ENCODE measurements at places on chromosomes 12 and 14.

DNA sequence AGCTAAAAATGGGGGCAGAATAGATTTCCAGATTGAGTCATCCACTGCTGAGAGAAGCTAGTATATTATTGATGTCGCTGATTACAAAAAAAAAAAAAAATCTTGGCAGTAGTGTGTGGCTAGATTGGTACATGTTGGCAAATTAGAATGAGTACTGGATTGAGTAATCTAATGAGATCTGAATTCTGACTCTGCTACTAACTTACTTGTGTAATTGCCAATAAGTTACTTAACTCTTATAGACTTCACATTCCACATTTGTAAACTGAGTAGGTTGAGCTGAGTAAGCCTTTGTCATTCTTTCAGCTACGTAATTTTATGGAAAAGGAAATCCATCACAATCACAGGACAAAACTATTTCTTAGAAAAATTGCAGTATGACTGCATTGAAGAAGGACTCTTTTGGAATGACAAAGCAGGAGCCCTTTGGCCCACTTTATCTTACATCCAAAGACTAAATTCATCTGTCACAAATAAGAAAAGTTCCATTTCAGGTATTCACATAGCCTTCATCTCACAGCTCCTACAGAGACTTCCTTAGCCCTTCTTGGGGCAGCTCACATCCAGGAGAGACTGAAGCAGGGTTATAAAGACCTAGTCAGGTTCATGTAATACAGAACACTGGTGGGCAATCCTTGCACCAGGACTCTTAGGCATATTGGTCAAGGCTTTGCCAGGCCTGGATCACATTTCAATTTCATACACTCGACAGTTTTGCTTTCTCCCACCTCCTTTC, 197.3 kb upstream of the CPNE8 start:
- no peak for DNase-seq

- peak; percentile 51 for DNase-seq
Measured at GRCh38 chr14:75249251-75249957, 29.2 kb upstream of the FOS start.

DNA sequence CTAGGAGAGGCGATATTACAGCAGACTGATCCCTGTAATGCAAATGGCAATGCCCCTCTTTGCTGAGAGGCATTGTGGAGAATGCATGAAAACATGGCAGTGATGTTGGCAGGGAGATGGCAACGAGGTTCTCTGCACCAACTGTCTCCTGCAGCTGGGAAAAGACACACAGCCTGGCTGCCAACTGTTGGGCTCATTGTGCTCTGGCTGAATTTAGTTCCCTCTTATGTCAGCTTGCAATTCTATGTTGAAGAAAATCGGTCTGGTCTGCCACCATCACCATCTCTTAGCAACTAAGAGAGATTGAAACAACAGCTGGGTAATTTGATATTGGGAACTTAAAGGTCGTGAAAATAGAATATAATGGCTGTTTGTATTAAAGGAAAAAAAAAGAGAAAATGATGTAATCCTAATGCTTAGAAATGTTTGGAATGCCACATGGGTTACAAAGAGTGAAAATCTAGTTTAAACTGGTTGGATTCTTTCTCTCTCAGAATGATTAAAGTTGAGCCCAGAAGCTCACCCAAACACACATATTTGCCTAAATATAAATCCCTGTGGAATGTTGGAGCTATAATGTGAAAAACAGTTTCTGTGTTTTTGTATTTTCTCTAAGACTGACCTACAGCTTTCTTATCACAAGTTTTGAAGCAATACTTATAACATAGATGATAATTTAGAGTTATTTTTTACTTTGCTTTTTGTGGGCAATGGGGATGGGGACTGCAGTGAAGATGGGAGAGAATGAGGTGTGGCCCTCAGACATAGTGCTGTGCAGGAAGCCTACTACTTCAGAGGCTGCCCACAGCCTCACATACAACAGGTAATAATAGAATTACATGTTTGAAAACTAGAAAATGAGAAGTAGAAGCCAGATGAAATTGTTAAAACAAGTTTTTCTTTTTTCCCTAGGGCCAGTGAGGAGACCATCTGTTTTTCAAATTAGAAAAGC, 143.7 kb downstream of the AKAP6 start:
- DNase-seq: no peak

DNA sequence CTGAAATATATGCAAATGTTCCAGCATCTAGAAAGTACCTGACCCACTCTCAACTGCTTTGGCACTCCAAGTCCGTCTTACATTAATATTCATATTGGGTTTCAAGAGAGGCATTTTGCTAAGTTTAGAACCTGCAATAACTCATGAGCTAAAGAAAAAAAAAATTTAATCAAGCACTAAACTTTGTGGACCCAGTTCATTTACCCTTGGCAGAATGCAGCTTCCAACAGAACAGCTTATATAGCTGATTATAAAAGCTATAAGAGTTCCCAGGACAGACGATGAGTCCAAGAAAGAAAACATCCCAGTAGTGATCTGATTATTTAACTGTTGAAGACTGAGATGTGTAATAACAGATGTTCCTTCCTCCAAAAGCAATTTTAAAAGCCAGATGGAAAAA, 592.0 kb downstream of the KCNH5 start:
- DNase-seq: no peak

DNA sequence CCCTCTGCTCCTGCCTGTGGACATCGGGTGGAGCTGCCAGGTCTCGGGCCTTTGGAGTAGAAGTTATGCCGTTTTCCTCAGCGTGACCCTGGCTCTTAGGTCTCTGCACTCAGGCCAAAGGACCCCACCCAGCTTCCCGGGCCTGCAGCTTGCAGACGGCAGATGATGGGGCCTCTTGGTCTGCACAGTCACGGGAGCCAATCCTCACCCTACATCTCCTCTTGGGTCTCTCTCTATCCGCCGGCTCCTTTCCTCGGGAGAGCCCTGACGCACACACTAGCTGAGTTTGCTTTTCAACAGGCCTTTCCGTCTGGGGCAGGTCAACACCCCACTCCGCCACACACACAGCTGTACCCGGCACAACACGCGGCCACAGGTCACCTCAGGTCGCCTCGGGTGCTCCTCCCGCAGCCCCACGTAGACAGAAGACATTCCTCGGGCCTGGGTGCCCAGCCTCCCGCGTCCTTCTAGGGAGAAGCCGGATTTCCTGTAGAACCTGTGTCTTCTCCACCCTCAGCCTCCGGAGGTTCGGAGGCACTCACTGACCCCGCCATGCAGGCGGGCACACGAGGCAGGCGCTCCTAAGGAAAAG, 9.9 kb downstream of the GALNT9 start:
- DNase-seq: no peak

Measured in stimulated activated CD4-positive, alpha-beta T cell treated with anti-CD3 and anti-CD28 coated beads, Interleukin-12 subunit alpha, Interleukin-12 subunit beta, amount 100 ng/mL, for 4 hours (primary cell).